ENCODE measurements at places on chromosomes 5 and 9.

DNA sequence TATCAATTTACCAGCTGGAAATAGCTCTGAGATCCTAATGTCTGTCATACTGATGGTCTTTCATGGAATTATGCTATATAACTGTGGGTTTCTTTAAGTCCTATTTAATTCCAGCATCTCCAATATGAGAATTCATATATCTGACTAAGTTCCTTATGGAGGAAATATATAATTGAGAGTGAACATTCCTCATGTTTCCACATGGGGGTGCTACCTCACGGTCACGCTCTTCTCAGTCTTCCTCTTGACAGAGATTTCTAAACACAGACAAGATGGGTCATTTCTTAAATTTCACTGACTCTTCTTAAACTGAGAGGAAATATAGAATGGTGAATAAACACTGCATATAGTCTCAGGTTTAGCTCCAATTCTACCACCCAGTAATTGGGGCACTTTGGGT lies 212.1 kb downstream of the SLF1 start:
- no peak for DNase-seq

DNA sequence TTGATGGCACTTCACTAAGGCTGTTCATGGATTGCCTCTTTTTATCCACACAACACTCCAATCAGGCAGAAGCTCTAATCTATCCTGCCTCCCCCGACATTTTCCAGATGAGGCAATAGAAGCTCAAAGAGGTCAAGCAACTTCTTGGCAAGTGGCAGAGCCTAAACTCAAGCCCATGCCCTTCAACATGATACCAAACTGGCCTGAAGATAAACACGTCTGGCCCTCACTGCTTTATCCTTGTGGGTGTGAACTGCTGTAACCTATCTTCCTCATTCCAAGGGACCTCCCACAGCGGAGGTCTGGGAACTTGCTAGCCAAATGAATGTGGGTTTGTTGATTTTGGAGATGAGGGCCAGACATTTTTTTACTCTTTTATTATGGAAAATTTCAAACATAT lies 9.5 kb downstream of the SLC35A4 start:
- no peak for DNase-seq

DNA sequence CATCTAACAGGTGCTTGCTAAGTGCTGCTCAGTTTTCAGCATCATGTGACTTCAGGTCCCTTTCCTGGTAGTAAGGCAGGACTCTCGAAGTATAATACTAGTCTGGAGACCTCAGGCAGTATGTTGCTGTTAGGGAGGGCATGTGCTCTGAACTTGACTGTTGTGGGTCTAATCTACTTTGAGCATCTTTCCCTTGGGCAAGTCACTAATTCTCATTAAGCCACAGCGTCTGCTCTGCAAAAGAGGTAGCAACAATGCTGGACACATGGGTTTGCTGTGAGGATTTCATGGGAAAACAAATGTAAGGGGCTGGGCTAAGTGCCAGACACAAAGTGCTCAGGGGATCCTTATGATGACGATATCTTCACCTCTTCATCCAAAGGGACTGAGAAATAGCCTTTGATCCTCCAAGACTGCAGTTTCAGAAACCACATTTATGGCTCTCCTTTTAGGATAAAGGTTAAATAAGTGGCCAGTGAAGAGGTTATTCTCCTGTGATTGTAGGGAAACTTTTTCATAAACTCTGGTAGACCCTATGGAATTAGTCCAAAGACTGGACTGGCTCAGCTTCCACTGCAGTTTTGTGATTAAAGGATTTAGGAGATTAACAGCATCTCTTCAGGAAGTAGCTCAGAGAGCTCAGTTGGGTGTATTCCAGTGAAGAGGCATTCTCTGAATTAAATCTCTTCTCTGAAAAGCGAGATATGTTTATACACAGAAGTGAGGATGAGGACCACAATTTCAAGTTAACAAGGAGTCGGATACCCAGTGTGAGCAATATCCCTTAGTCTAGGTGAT lies 216.6 kb downstream of the SGCD start:
- no peak for DNase-seq

DNA sequence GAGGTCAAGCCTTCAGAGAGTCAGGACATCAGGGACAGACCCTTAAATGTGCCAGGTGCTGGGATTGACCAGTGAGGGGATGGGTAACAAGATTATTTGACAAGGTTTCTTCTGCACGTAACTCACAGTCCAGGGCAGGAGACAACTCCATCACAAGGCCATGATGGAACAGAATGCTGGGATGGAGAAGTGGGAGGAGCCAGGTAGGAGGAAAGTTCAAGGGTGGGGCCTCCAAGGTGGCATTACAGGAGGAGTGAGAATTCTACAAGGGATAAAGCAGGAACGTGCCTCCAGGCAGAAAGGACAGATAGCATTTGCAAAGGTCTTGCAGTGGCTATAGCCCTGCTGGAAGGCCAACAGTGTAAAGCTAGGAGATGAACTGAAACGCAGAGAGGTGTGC lies 102.2 kb downstream of the FGF18 start:
- no peak for DNase-seq

- no peak for DNase-seq
Observed at GRCh38 chr5:31442058-31442745, 89.7 kb downstream of the DROSHA start.

- DNase-seq = no peak
Observed at GRCh38 chr5:168651648-168652047, 72.5 kb upstream of the PANK3 start.

- no peak for DNase-seq
Observed at GRCh38 chr5:124921694-124922093, 175.3 kb upstream of the ZNF608 start.

DNA sequence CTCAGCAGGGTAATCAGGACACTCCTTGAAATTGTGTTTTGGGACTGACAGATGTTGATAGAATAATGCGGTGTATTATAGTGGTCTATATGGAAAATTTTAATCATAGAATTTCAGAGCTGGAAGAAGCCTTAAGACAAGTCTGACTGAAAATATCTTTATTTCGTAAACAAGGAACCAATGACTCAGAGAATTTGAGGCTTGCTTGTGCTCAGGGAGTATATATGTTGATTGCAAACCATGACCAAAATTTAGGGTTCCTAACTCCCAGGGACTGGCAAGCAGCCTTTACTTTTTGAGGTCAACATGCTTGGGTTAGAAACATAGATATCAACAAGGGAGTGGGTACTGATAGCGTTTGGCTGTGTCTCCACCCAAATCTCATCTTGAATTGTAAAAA lies 287.2 kb downstream of the CD180 start:
- DNase-seq = no peak

GRCh38 chr5:173430394-173430793 lies 102.2 kb upstream of the STC2 start:
- DNase-seq = no peak

- DNase-seq = no peak
Observed at GRCh38 chr9:127162046-127162863, 39.8 kb upstream of the ANGPTL2 start.

DNA sequence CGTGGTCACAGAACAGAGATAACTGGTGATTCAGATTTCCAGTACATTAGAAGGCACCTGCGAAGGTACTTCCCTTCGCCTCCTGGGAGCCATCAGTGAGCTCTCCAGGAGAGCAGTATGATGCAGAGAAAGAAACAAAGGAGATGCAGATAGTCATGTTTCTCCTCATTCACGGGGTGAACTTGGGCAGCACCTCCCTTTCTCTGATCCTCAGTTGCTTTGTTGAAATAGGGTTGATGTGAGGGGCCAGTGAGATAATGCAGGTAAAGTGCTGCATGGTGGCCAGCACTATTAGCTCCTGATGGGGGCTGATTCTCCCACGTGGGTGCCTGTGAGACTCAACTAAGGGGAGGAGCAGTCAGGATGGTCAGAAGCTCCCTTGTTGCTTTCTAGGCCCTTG lies 46.6 kb upstream of the ZNF169 start:
- DNase-seq = no peak

DNA sequence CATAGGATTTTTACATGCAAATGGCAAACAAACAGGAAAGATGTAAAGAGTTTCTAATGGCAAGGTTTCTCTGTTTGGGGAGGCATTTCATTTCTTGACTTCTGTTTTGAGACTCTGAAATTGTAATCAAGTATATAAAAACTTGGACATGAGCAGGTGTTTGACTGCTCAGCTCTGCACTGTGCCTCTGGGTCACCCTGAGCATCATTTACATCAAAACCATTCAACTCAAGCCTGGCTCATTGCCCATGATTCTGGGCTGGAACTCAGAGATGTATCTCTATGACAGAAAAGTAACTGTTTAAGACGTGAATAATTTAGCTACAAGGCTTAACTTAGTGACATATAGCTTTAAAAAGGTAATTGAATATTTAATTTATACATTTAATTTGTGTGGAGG lies 1402.4 kb upstream of the NUDT12 start:
- peak; percentile 3 for DNase-seq

GRCh38 chr9:116700882-116701865 lies 14.1 kb downstream of the TRIM32 start:
- DNase-seq = peak; percentile 39

GRCh38 chr5:10594591-10595210 lies 30.8 kb downstream of the ANKRD33B start:
- DNase-seq = no peak

DNA sequence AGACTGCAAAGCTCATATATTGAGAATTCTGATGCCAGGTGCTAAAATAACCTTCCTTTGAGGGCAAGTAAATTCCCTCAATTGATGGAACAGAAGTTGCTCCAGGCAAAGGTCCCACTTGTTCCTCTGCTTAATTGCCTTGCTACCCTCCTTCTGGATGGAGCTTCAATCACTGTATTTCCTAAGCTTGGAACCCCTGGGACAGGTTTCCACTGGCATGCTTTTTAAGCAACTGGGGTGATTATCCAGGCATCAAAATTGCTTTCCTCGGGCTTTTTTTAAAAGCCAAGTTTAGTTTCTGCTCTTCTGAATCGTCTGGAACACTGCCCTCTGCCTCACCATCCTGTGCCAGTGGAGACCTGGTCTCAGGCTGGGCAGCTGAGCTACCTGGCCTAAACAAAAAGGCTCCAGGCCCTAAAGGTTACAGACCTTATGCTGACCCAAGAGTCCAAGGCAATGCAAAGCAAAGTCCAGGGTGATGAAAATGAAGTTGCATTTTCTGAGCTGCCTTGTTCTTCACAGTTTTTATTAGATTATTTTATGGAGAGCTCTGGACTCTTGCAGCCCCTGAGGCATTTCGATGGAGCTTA lies 167.9 kb upstream of the CD180 start:
- DNase-seq = no peak

DNA sequence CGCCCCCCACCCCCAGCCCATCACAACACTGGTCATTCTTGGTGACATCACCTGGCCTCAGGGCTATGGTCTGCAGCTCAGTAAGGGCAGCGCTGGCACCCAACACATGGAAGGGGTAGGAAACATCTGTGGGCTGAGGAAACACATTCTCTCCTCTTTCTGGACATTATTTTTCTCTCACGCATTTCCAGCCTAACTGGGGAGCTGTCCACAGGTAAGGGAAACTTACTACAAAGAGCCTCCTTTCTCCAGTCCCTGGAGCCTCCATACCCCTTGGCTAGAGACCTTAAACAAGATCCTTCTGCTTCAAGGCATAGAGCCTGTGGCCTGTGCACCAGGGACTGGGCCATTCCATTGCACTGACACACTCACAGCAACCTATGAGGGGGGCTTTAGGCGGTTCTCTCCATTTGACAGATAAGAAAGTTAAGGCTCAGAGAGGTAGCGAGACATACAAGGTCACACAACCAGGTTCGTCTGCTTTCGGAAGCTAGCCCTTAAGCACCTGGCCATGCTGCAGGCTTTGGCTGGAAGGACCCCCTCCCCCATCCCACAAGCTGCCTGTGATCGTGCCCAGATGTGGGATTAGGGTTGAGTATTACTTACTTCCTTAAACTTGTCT lies 40.7 kb downstream of the CXXC5 start:
- no peak for DNase-seq

- no peak for DNase-seq
Observed at GRCh38 chr5:14908172-14908571, 36.6 kb upstream of the ANKH start.

GRCh38 chr9:101705135-101705661 lies 33.2 kb downstream of the GRIN3A start:
- peak; percentile 79 for DNase-seq

GRCh38 chr5:110940136-110940535 lies 131.4 kb upstream of the TSLP start:
- DNase-seq = no peak

DNA sequence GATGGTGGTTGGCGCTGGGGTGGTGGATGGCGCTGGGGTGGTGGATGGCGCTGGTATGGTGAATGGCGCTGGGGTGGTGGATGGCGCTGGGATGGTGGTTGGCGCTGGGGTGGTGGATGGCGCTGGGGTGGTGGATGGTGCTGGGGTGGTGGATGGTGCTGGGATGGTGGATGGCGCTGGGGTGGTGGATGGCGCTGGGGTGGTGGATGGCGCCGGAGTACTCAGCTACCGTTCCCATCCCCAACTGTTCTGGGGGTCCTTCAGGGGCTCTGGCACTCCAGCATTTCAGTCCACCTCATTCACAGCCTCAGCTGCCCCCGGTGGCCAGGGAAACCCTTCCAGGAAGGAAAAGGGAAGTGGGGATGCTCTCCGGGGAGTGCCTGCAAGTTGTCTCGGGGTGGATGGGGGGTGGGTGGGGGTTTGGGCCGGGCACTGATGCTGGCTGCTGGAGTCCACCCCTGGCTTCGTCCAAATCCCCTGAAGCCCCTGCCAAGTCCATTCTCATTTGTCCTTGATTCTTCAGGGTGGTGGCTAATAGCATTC lies 147.3 kb upstream of the COL5A1 start:
- DNase-seq = no peak

DNA sequence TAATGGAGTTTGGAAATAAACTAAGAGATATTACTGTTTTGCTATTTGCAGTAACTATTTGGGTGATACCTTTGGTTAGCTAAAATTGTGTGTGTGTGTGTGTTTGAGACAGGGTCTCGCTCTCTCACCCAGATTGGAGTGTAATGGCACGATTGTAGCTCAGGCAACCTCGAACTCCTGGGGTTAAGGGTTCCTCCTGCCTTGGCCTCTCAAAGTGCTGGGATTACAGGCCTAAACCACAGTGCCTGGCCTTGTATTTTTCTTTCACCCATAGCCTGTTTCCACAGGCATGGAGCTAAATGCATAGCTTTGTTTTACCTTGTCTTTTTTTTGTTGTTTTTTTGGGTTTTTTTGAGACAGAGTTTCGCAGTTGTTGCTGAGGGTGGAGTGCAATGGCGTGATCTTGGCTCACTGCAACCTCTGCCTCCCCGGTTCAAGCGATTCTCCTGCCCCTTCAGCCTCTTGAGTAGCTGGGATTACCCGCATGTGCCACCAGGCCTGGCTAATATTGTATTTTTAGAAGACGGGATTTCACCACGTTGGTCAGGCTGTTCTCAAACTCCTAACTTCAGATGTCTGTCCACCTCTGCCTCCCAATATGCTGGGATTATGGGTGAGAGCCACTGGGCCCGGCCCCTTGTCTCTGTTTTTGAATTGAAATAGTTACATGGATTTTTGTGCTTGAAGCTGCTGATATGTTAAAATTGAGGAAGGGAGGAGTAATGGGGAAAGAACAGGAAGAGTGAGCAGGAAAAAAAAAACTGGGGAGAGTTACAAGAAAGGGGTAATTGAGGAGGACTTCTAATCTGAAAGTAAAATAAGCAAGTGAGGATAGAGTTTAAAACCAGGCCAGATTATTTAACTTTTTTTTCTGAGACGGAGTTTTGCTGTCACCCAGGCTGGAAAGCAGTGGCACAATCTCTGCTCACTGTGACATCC lies 5.7 kb downstream of the GPBP1 start:
- no peak for DNase-seq

All from NCI-H146 (cell line).